CD4-positive, alpha-beta T cell treated with Interleukin-1 beta for 1 hour (primary cell): ENCODE measurements at places on chromosomes 7 and 10.

- peak; percentile 25 for DNase-seq
These were observed 33.8 kb upstream of the TRIM8 start for GRCh38 chr10:102610441-102610887.

DNA sequence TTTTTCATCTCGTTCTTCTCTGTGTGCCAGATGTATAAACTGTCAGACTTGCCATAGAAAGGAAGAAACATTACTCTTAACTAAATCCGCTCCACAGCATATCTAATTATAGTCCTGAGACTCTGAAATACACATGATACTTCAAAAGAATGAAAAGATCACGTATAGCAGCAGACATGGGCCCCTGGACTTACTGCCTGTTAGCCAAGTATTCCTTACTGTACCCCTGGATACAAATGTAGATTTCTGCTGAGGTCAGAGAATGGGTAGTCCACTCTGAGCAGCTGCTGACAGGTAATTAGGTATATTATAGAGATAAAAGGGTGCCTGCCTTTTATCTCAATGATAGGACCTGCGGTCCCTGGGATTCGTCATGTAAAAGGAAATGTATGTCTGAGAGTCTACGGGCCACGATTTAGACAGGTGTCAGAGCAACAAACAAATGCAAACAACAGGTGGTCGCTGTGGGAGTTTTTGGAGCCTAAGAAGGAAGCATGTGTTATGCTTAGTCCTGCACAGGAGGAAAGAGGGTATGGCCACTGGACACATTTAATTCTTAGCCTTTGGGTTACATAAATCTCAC, 69.4 kb downstream of the VOPP1 start:
- no peak for DNase-seq

DNA sequence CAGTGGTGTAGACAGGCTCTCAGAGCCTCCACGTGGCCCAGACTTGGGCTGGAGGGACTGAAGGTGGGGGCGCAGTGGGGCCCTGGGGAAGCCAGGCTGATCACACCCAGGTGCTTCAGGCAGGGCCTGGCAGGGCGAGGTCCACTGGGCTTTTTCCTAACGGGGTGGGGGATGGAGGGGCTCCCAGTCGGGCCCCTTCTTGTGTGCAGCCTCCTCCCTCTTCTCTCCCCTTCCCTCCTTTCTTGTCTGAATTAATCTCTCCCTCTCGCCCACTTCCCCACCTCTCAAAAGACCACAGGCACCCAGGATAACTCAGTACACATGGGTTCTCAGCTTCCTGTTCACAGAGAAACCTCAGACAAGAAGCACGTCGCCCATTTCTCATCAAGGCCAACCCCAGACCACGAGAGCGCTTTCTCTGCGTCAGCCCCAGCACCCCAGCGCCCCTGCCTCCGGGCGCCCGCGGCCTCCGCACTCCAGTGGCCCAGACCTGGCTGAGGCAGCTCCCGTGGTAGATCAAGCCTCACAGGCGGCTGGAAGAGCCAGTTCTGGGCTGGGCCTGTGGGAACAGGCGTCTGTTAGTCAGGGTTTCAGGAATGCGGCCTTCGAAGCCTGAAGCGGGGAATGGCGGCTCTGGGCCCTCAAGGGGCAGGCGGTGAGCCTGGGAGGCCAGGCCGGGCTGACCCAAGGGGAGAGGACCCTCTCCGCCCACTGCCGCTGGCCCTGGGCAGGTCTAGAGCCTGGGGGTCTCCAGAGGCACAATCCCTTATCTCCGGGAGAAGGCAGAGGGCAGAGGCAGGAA, 50.6 kb downstream of the PWWP2B start:
- DNase-seq: peak; percentile 84

GRCh38 chr7:46091071-46091470, 170.0 kb upstream of the IGFBP3 start:
- DNase-seq: no peak

DNA sequence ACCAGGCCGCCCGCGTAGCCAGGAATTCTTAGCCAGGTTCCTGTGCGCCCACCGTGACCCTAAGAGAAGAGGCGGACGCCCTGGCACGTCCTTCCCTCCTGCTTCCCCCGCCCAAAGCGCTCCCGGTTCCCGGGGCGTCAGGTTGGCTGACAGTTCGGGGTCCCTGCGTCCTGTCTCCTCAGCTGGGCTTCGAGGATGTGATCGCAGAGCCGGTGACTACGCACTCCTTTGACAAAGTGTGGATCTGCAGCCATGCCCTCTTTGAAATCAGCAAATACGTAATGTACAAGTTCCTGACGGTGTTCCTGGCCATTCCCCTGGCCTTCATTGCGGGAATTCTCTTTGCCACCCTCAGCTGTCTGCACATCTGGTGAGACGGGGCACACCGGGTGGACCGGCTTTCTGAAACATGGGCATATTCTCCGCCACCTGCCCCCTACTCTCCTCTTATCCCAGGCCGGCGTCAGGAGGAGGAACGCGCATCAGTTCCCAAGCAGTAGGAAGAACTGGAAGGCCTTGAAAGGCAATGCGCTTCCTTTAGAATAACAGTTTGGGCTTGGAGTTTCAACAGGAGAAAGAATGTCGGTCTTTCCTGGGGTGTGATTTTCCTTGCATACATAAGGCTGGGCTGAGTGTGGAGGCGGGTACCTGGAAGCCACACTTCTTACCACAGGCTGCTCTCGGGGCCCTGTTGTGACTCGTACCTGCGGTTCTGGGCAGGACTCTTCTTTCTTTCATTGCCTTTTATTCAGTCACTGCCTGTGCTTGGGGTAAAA, 728 bp downstream of the CAV2 start:
- no peak for DNase-seq

GRCh38 chr7:36651404-36651803, 72.9 kb downstream of the AOAH start:
- no peak for DNase-seq

- peak; percentile 31 for DNase-seq
These were observed 4.4 kb downstream of the CDK6 start for GRCh38 chr7:92831716-92832533.

DNA sequence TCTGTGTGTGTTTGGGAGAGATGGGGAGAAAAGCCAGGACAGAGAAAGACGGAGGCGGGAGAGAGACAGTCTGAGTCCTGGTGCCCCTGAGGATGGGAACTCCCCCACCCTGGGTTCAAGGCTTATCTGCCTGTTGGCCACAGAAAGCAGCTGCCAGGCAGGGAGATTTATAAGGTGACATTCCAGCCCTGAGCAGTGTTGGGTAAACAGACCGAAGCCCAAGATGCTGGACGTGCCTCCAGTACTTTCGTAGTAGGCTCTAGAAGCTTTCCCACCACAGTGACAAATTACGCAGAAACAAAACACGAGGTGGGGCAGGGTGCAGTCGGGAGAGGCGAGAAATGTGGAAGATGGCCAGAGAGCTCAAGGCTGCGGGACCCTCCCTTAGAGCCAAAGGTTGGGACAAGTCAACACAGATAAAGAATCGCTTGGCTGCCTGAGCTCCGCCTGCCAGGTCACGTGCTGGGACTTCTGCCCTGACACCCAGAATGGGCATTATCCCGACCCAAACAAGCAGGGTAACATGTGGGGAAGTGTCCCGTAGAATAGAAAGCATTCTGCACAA, 41.1 kb downstream of the CCDC3 start:
- DNase-seq: no peak

- DNase-seq: no peak
These were observed 84.2 kb upstream of the FAM133B start for GRCh38 chr7:92674379-92674778.

DNA sequence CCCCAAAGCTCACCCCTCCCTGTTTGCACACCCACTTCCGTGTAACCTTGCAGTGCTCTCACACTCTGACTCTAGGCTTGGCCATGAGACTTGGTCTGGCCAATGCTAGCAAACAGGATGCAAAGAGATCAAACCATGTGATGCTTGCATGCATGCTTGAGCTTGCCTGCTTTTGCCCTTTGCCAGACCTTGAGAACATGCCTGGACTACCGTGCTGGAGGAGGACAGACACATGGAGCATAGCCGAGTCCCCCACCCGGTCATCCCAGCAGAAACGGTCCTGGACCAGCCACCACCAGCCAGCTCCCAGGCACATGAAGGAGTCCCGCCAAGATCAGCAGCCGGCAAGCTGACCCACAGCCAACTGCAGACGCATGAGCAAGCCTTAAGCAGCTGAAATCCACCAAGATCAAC, 23.4 kb downstream of the PYROXD2 start:
- DNase-seq: peak; percentile 17

GRCh38 chr10:60937022-60937421, 7.0 kb downstream of the RHOBTB1 start:
- DNase-seq: no peak

GRCh38 chr10:60555700-60556099, 166.0 kb upstream of the ANK3 start:
- no peak for DNase-seq

DNA sequence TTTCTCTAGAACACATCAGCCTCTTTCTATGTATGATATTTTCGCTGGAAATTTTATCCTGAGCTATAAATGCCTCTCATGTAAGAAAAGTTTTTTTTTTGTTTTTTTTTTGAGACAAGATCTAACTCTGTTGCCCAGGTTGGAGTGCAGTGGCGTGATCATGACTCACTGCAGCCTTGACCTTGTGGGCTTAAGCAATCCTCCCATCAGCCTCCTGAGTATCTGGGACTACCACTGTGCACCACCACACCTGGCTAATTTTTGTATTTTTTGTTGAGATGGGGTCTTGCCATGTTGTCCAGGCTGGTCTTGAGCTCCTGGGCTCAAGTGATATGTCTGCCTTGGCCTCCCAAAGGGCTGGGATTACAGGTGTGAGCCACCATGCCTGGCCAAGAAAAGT, 80.4 kb downstream of the ADK start:
- DNase-seq: no peak

- DNase-seq: no peak
These were observed 426.4 kb downstream of the TYW1 start for GRCh38 chr7:67423065-67423464.

DNA sequence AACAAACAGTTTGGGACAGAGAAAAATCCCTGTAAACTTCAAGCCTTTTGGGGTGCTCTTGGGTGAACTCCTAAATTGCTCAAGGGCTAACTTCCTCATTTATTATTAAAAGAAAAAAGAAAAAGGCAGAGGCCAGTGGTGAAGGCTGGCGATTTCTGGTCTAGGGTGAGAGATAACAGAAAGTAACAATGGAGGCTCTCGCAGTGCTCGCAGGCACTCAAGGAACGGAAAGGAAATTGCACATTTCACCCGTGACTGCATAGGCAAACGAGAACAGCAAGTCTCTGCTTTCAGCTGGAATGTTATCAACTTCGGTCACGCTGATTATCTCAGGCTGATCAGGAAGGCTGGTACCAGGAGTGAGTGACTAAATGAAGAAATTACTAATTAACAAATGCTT, 70.7 kb downstream of the PRKAG2 start:
- peak; percentile 33 for DNase-seq

DNA sequence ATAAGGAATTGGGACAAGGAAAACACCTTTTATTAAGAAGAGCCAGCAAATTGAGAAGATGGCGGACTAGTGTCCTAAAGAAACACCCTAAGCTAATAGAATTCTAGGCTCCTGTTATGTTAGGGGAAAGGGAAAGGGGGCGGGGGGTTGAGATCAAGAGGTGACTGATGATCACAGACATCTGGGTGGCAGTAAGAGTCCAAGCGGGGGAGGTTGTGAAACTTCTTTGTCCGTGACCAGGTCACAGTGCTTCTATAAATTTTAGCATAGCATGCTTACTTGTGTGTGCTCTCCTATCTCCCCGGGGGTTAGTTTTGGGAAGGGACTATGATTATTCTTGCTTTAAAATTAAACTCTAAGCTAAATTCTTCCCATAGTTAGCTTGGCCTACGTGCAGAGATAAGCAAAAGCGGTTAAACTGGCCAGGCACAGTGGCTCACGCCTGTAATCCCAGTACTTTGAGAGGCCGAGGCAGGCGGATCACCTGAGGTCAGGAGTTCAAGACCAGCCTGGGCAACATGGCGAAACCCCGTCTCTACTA, 262.1 kb downstream of the SKIDA1 start:
- DNase-seq: no peak

DNA sequence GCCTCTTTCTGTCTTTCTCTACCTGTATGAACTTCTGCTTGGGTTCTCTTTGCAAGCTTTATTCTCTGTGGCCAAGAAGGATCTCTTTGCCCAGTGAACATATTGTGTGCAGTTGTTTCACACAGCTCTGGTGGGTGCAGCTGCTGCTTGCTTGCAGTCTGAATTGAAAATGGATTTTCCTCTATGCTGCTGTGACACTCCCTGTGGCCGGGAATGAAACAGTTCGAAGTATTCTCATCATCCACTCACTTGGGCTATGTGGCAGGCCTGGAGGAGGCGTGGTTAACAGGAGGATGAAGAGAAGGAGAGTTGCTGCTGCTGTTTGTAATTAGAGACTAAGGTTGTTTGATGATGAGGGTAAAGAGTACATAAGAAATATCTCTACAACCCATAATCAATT, 28.4 kb upstream of the ITGA8 start:
- DNase-seq: no peak

GRCh38 chr10:49568235-49568634, 29.3 kb upstream of the ERCC6 start:
- no peak for DNase-seq

- no peak for DNase-seq
These were observed 45.4 kb upstream of the GDF10 start for GRCh38 chr10:47254611-47255010.

GRCh38 chr10:15758618-15759017, 38.9 kb upstream of the ITGA8 start:
- DNase-seq: no peak
